ENCODE measurements at places on chromosomes 2 and 18. TPM values are rescaled to one million over a fixed set of nuclear protein-coding genes. Genes with fewer than 3 reads are reported as not detected.

- DNase-seq: no peak
Observed at GRCh38 chr2:237766340-237766739, 32.2 kb upstream of the RBM44 start.

Gene HK2
- total RNA-seq: 3.7 TPM

Gene SLC11A1
- total RNA-seq: 0.82 TPM

GRCh38 chr2:23354554-23354953 is 30.4 kb upstream of the KLHL29 start:
- no peak for DNase-seq

Gene SCYGR4
- total RNA-seq: not detected

- DNase-seq: no peak
Observed at GRCh38 chr2:7400628-7401027, 483.4 kb downstream of the RNF144A start.

Gene ADGRF3
- under 0.01 TPM for total RNA-seq
